ENCODE measurements at places on chromosomes 7 and 10. TPM values are rescaled to one million over a fixed set of nuclear protein-coding genes. Genes with fewer than 3 reads are reported as not detected.

CCZ1 gene
- total RNA-seq, result 80.0 TPM

A1CF gene
- not detected for total RNA-seq

WNT8B gene
- total RNA-seq, result 0.10 TPM

YKT6 gene
- total RNA-seq, result 59.1 TPM

TMEM273 gene
- total RNA-seq, result not detected

CCDC71L gene
- 8.3 TPM for total RNA-seq

GHRHR gene
- not detected for total RNA-seq

GPR85 gene
- not detected for total RNA-seq

NUTM2D gene
- 0.75 TPM for total RNA-seq

All from NCI-H460 (cell line).